ENCODE measurements at places on chromosomes 6 and 20. TPM values are rescaled to one million over a fixed set of nuclear protein-coding genes. Genes with fewer than 3 reads are reported as not detected.

ZC3H12D gene
- 0.83 TPM for total RNA-seq

FNDC1 gene
- 4.2 TPM for total RNA-seq

IL17A gene
- total RNA-seq, result not detected

CST5 gene
- total RNA-seq, result 3.7 TPM

IER3 gene
- 12.9 TPM for total RNA-seq

RBBP8NL gene
- not detected for total RNA-seq

BPIFB1 gene
- total RNA-seq, result not detected

SLC35F1 gene
- total RNA-seq, result 6.8 TPM

TUBB2B gene
- total RNA-seq, result 12.0 TPM

CRISP3 gene
- not detected for total RNA-seq

ATP6V1G2 gene
- 2.3 TPM for total RNA-seq

C20orf202 gene
- total RNA-seq, result 0.52 TPM

ECT2L gene
- total RNA-seq, result 0.42 TPM

PRR18 gene
- total RNA-seq, result not detected

HM13 gene
- total RNA-seq, result 53.4 TPM

BIRC7 gene
- not detected for total RNA-seq

TMEM200A gene
- 0.99 TPM for total RNA-seq

CYP39A1 gene
- total RNA-seq, result 7.1 TPM

TP53TG5 gene
- total RNA-seq, result 1.1 TPM

DNA sequence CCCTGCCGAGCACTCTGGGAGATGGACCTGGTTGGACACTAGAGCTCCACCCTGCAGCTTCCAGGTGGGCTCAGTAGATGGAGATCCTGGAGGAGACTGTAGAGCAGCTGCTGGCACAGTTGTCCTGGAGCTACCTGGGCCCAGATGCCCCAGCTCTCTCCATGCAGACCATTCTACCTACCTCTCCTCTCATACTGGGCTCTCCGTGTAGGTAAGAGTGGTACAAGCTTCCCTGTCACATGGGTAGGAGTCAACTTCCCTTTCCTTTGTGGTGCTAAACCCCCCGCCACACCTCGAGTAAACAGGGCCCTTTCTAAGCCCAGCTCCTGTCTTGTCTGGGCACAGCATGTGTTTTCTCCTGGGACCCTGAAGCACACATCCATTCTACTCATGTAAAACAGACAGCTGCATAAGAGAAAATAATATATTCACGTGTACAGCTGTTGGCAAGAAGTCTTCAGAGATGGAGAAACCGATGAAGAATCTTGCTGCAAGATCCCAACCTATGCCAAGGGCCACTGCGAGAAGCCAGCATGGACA lies 108.1 kb upstream of the DUSP22 start:
- no peak for DNase-seq

DNA sequence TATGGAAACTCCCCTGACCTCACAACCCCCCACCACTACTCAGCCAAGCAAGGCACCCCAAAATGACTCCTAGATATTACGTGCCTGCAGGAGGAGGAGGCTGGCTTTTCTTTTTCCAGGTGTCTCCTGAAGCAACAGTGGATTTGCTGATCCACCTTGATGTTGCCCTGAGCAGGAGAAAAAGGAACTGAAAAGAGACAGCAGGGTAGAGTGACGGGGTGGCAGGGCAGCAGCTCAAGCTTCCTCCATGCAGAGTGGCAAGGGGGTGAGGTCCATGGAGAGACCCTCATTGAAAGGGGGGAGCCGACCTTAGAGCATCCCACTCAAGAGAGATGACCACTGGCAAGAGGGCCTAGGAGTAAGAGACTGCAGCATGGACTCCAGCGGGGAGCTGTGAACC lies 112.0 kb upstream of the SIRPA start:
- DNase-seq, result no peak

- DNase-seq, result no peak
Measured at GRCh38 chr20:8661229-8661952, 407.5 kb upstream of the PLCB4 start.

GRCh38 chr6:157432892-157433265 lies 51.9 kb downstream of the ZDHHC14 start:
- no peak for DNase-seq

GRCh38 chr6:16676978-16677377 lies 84.3 kb downstream of the ATXN1 start:
- DNase-seq, result no peak

- no peak for DNase-seq
Measured at GRCh38 chr6:108650781-108651180, 90.1 kb downstream of the FOXO3 start.

DNA sequence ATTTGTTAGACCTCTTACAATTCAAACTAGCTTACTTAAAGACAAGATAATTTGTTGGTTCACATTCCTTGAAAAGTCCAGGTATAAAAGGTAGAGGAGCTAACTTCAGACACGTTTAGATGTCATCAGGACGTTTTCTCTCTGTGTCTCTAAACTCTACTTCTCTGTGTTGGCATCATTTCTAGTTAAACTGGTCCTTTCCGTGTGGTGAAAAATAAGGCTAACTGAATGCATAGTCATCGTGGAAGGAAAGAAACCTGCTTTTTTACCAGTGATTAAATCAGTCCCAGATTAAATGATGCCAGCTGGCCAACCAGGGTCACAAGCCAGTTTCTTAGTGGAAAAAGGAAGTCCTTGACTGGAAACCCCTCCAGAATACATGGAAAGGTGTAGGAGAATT lies 168.4 kb upstream of the AHI1 start:
- DNase-seq, result no peak

- no peak for DNase-seq
Measured at GRCh38 chr6:56364431-56364826, 117.0 kb upstream of the COL21A1 start.

- no peak for DNase-seq
Measured at GRCh38 chr6:33633084-33633461, 12.0 kb downstream of the ITPR3 start.

DNA sequence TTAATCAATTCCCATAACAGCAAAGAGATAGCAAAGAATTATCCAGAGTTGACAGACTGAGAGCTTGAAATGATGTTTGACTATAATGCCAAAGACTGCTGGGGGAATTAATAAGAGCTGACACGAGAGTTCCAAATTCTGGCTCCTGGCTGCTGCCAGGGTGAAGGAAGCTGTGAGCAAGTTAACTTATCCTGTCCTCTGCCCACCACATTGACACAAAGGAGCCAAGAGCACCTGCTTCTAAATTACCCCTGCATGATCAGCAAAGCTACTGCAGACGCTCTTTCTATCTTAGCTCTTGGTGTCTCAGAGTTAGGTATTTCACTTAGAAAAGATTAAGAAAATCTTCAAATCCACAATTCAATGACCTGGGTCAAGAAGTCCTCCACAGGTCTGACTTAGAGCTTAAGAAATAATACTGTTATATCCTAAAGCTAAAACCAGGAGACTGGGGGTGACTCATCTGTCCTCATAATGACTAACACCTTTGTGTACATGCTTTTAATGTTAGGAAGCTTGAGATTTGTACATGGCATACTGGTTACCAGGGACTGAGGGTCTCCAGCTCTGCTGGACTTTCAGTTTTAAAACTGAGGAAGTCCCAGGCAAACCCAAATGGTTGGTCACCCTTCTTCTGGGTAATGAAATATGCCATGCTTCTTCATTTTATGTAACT lies 13.2 kb upstream of the FRK start:
- DNase-seq, result no peak

DNA sequence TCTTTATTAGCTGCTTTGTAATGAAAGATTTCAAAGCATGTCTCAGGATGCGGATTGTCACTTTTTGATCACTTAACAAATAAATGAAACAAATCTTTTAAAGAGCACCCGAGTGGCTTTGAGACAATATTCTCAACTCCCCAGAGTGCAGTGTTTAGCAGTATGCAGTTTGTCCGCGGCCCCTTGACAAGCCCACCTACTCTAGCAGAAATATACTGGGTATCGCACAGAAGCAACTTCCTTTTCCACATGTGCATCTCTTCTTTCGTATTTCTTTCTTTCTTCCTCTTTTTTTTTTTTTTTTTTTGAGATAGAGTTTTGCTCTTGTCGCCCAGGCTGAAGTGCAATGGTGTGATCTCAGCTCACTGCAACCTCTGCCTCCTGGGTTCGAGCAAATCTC lies 84.5 kb upstream of the FAM184A start:
- DNase-seq, result no peak

DNA sequence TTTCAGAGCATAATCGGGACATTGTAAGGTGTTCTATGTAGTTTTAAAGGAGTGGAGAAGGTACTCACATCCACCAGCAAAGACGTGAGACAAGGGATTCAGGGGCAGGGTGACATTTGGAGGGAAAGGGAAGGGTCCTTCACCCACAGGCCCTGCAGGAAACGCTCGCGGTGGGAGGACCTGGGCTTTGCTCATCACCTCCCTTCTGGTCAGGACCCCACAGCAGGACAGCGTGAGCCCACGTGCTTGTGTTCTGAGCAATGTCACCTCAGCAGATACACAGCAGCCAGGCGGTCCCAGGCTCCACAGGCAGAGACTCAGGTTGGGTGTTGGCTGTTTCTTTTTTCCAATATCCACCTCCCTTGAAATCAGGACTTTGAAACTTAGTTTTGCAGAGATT lies 27.5 kb downstream of the DLL1 start:
- DNase-seq, result no peak

GRCh38 chr6:168355716-168356522 lies 36.3 kb upstream of the DACT2 start:
- DNase-seq, result no peak

GRCh38 chr6:100115407-100116101 lies 121.5 kb upstream of the MCHR2 start:
- no peak for DNase-seq

DNA sequence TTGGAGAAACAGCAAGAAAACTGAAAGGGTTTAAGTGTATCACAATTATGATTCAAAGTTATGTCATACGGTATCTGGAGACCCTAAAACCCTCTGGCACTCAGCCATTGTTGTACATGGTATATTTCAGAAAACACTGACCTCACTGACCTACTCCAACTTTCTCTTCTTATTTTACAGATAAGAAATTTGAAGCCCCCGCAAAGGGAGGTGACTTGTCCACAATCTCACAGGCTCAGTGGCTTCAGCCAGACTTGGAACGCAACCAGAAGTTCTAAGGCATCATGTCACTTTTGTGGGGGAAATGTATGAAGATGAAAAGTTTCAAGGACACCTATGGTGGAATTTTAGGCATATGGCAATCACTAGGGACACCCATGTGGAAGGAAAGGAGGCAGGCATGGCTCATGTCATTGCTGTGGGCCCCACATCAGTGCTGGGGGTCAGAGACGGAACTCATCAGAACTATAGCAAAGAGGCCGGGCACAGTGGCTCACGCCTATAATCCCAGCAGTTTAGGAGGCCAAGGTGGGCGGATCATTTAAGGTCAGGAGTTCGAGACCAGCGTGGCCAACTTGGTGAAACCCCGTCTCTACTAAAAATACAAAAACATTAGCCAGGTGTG lies 5.2 kb upstream of the TRIB3 start:
- no peak for DNase-seq

DNA sequence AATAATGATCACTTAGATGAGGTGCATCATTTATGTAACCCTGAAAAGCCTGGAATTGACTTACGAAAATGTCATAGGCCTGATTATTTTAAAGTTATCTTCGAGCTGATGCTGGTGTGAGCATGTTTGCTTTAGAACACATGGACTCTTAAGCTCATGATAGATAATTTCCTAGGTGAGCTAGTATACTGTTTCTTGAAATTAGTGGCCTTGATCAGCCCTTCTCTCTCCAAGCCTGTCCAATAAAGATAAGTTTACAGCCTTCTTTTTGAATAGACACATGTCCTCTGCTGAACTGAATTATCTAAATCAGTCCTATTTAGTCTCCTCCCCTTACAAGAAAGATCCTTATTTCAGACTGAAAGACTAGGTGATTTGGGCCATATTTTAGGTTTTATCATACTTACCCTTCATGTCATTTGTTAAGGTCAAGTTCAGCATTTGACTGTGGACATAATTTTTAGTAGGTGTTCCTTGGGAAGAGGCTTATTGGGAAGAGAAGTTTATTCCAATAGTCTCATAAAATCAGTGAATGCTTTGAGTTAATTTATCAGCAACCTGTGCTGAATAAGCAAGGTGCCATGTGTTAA lies 15.3 kb downstream of the FOXO3 start:
- DNase-seq, result no peak

DNA sequence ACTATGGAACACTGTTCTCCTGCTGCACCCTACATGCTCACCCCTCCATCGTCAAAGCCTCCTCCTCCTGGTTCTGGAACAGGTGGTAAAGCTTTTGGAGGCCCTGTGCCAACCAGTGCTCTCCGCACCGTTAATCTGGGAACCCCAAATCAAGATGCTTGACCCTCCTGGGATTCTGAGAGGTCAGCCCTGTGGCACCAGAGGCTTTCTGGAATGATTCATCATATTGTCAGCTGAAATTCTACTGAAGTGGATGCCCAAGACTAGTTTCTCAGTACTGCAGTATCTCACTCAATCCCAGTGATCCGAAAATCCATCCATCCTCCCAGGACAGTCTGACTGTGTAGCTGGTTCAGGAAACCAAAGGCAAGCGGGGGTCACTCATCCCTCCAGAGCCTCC lies 92.7 kb downstream of the TRERF1 start:
- no peak for DNase-seq

DNA sequence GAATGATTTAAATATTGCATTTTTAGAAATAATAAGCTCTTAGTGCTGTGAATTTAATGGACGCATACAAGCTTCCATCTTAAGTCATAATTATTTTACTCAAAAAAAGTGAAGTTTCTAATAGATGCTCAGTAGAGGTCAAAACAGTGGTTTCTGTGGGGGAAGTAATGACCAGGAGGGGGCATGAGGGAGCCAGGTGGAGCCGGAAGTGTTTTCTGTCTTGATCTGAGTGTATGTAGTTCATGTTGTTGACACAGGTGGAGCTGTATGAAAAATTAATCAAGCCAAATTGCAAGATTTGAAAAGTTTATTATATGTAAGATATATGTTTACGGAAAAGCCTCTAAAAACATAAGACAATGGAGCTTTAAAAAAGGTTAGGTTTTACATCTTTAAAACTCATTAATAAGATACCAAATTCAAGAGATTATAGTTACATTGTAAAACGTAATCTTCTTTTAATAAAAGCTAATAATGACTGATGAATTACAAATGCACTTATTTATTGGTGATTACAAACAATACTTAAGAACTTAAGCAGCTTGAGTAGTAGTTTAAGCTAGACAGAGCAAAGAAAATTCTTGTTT lies 68.0 kb downstream of the PLAGL1 start:
- no peak for DNase-seq

DNA sequence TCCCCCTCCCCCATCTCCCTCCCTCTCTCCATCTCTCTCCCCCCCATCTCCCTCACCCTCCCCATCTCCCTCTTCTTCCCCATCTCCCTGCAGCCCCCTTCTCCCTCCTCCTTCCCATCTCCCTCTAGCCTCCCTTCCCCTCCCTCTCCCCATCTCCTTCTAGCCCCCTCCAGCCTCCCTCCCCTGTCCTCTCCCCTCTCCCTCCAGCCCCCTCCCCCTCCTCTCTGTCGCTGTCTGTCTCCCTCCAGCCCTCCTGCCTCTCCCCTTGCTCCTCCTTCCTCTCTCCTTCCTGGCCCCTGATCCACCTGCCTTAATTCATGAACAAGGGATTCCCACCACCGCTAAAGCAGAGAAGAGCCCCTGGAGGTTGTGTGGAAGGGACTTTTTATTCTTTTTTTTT lies 26.9 kb upstream of the CHMP4B start:
- DNase-seq, result no peak

GRCh38 chr20:846894-847278 lies 13.4 kb downstream of the FAM110A start:
- DNase-seq, result no peak
